ENCODE measurements at places on chromosomes 7 and 10. TPM values are rescaled to one million over a fixed set of nuclear protein-coding genes. Genes with fewer than 3 reads are reported as not detected.

DNA sequence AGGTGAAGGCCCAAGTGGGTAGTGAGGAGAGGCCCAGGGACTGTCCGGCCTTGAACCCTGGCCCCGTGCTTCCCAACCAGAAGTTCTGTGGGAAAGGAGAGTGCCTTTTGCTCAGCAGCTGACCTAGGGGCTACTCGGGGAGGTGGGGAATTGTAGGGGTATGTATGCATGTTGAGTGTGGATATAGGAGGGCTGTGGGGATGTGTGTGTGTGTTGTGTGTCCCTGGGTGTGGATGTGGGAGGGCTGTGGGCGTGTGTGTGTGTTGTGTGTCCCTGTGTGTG, 12.2 kb downstream of the EPHB6 start:
- DNase-seq, result no peak

DNA sequence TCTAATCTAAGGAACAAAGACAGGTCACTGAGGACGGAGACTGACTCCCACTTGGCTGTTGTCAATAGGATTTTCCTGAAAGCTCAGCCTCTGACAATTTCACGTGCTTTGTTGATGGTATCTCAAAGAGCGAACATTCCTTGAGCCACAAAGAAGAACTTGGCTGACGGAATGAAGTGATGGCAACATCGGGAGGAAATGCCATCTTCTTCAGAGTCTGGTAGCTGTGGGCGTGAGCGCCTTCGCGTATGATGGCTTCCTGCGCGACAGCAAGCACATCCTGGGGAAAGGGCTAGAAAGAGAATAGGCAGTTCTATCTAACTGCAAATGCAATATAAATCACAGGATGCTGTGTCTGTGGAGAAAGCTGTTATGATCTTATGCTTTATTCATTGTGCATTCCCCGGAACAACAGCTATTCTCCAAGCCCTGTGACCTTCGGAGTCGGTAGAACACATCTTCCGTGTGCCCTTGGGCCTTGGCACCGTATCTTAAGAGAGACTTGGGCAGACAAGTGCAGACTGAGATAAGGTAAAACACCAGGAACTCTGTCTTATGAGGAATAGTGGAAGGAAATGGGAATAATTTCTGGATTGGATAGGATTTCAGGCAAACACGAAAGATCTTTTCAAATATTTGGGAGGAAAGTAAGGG, 19.6 kb upstream of the GTPBP4 start:
- no peak for DNase-seq

- DNase-seq, result no peak
Measured at GRCh38 chr7:90777041-90777440, 180.9 kb downstream of the CDK14 start.

DNA sequence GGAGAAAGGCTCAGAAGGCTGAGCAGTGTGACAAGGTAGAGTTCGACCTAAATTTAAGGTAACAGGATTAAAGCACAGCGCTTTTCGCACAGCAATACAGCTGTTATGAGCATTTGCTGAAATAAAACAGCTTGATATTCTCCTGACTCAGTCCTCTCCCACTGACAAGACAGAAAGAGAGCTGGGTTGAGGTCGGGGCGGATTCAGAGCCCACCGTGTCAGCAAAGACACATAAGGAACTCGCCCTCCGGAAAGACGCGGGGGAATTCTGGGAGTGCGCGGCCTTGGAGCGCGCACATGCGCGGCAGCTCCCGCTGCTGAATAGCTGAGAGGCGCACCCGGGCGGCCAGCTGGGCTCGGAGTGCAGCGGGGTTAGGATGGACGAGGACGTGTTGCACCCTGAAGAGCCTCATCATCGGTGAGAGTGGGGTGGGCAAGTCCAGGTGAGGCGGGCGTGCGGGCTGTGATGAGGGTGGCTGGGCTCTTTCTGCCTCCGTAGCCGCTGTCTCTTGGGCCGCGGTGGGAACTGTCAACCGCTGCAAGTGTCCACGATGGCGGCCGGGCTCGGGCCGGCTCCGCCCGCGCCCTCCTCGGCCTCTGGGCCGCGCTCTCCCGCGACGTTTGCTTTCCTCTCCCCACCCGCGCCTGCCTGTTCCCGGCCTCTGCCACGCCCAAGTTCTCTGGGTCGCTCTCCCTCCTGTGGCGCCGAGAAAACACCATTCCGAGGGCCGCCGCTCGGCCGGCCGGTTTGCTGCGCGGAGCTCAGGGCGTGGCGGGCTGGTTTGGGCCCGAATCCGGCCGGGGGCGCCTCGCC, 120.6 kb downstream of the LYZL1 start:
- DNase-seq, result peak; percentile 54

DNA sequence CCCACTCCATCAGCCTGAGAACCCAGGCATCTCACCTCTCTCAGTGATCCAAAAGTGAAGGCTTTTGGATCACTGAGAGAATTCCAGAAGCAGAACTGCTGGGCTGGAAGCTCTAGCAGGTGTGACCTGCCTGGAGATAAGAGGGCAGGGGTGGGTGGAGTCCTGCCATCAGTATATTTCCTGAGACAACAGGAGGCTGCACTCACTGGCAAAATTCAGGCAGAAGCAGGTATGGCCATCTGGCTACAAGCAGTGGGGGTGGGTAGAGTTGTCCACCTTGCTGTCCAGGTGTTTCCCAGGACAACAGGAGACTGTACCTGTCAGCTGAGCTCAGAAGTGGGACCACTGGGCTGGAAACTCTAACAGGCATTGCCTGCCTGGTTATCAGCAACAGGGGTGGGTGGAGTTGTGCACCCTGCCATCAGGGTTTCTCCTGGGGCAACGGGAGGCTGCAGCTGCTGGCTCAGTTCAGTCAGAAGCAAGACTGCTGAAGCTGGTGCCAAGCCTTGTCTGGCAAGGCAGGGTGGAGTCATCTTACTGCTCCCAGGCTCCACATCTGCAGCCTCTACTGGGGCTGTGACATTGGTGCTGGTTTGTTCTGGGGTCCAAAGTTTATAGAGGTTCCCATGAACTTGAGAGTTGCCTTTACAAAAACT, 47.2 kb upstream of the SFTPD start:
- DNase-seq, result no peak

DNA sequence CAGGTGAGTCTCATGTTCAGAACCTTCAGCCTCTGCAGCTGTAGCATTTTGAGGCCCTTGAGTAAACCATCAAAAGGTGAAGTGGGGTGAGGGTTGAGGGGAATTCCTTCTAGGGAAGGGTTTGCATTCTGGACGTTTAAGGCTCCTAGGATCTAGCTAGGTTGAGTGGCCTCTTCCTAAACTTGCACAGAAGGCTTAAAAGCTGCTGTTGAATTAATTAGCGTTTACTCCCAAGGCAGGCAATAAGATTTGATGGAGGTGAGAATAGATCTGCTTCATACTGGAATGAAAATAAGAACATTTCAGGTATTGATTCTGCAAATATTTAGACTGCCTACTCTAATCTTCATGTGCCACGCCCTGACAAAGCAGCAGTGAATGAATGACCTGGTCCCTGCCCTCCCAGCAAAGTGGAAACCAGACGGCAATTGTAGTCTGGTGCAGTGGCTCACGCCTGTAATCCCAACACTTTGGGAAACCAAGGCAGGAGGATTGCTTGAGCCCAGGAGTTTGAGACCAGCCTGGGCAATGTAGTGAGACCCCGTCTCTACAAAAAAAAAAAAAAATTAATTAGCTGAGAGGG, 11.4 kb upstream of the KPNA7 start:
- no peak for DNase-seq

GRCh38 chr7:135377171-135377570, 132.7 kb downstream of the CNOT4 start:
- DNase-seq, result no peak

GRCh38 chr7:159034394-159034793, 110.3 kb downstream of the VIPR2 start:
- no peak for DNase-seq

DNA sequence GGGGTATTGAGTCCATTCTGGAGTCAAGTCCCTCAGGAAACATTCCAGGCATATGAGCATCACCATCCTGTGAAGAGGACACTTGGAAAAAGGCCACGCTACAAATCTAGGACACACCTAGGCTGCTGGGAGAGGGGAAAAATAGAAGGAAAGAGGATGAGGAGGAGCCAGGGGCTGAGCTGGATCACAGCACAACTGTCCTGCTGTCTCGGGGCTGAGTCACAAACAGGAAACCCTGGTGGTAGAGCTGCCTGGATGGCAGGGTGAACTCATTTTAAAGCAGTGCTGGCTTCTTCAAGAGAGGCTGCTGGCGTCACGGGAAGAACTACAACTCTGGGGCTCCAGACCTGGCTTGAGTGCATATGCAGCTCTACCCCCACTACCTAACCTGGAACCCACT, 151.5 kb downstream of the RNF216 start:
- DNase-seq, result peak; percentile 82

GRCh38 chr10:123241391-123242141, 87.4 kb downstream of the BUB3 start:
- DNase-seq, result no peak

Gene NYAP1
- not detected for total RNA-seq

Gene PTPRZ1
- not detected for total RNA-seq

Gene PRRT4
- not detected for total RNA-seq

Gene FAM53B
- 16.7 TPM for total RNA-seq
